Lung (tissue), 17 donors: ENCODE measurements at places on chromosomes 4 and X. TPM values are rescaled to one million over a fixed set of nuclear protein-coding genes. Genes with fewer than 3 reads are reported as not detected.

TMEM185A gene
- total RNA-seq: 16.6 TPM

ASMT gene
- total RNA-seq: 0.25 TPM

NDUFC1 gene
- 45.0 TPM for total RNA-seq

DNA sequence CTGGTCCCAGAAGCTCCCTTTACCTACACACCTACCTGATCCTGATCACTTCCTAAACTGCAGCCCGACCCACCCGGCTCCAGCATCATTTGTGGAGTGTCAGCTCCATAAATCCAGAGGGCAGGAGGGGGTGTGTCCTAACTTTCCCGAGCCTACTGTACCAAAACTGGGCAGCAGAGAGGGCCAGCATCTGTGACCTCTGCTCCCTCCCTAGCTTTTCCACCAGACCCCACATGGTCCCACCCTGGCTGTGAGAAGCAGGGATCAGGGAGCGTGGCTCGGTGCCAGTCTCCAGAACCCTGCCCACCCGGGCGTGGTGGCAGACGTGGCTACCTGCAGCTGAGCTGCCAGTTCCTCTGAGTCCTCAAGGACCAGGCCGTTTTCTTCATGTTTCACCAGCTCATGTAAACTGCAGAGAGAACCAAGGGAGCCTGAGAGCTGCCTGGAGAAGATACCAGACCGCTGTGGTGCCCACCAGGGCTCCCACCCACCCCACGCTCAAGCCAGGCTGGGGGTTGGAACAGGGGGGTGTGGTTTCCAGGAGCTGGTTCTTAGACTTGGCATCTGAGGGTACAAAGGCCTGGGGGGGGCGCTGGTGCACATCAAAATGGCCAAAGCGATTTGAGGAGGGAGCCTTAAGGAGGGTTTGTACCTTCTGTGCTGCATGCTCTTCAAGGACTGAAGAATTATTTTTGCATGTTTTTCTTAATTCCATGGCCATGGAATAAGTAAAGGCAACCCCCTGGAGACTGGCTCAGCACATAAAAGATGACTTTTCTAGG is 76.7 kb upstream of the DRD5 start:
- no peak for DNase-seq

DNA sequence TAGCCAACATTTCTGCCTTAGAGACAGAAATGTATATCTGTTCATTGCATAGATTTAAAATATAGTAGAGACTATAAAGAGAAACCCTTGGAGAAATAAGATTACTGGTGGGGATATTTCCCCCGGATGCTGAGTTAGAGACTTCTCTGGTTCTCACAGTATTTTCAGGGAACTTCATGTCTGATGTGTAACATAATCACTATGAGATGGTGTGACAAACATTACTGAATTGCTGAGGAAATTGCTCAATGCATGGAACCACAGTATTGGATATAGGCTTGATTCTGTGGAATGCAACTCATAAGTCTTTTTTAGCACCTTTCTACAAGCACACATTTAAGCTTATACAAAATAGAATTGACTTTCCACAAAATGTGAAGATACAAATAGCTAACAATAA is 152.7 kb downstream of the SOWAHB start:
- DNase-seq: no peak

GRCh38 chr4:155999725-156000124 is 46.1 kb upstream of the CTSO start:
- DNase-seq: peak; percentile 24

DNA sequence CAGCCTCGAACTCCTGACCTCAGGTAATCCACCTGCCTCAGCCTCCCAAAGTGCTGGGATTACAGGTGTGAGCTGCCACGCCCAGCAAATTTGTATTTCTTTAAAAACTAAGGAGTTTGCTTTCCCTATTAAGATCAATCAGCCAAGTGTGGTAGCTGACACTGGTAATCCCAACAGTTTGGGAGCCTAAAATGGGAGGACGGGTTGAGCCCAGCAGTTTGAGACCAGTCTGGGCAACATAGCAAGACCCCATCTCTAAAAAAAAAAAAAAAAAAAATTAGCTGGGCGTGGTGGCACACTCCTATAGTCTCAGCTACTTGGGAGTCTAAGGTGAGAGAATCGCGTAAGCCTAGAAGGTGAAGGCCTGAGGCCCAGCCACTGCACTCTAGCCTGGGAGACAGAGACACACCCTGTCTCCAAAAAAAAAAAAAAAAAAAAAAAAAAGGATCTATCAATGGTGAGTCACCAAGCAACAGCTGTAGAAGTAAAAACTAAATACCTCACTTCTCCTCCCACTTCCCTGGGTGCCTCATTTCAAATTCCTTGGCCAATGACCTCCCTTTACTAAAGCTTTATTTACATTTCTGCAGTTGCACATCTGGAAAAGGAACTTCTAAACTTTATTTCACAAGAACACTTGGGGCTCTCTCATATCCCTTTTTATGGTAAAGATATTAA is 54.5 kb downstream of the LDB2 start:
- DNase-seq: no peak

GRCh38 chrX:49901048-49901447 is 21.3 kb upstream of the CLCN5 start:
- no peak for DNase-seq

- DNase-seq: no peak
These were observed 65.0 kb upstream of the IL15 start for GRCh38 chr4:141571362-141571761.

DNA sequence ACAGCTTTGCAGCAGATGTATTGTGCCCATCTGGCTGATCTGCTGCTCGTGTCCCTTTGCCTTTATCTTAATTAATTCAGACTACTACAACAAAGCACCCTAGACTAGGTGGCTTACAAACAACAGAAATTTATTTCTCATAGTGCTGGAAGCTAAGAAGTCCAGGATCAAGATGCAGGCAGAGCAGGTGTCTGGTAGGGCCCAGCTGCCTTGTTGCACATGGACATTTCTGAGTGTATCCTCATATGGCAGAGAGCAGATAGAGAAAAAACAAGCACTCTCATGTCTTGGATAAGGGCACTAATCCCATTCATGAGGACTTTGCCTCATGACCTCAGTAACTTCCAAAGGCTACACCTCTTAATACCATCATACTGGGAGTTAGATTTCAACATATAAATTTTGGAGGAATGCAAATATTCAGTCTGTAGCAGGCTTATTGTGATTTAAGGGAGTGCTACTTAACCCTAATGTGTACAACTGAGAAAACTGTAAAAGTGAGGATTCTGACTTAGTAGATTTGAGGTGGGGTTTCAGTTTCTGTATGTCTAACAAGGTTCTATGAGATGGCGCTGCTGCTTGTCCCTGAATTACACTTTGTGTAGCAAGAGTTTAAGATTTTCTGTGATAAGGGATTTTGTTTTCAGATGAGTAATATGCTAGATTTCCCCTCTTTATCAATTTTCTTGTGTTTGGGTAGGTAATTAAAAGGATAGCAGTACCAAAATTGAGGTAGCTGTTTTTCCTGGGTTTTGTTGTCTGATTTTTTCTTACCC is 473.2 kb upstream of the TECRL start:
- DNase-seq: no peak

DNA sequence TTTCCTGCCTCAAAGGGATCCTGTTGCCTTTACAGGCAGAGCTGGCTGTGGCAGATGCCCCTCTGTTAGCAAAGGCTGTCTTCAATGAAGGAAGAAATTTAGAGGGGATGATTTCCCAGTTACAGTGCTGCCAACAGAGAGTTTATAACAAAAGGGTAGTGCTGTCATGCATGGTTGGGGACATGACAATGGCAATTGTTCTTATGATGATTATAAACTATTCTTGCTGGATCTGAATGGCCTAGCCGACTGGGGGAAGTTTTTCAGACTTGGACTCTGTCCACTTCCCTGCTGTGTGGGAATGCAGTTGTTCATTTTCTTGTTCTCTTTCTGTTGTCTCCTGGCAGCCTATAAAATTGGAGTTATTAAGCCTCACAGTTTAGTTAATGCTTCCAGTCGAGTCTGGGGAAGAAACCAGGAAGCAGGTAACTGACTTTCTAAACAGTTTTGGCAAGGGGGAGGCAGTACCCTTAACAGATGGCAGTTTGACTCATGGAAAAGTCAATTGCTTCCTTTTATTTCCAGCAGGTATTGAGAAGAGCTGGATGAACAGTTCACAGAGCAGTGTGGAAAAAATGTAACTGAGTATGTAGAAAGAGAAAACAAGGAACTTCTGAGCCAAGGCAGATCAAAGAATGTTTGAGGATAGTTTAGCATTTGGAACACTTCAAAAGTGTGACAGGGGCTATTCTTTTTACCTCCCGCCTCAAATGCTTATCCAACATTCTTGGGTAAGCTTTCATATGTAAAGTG is 582.6 kb downstream of the RAPGEF2 start:
- DNase-seq: no peak

- DNase-seq: no peak
These were observed 146.2 kb downstream of the NPNT start for GRCh38 chr4:106041294-106042002.

DNA sequence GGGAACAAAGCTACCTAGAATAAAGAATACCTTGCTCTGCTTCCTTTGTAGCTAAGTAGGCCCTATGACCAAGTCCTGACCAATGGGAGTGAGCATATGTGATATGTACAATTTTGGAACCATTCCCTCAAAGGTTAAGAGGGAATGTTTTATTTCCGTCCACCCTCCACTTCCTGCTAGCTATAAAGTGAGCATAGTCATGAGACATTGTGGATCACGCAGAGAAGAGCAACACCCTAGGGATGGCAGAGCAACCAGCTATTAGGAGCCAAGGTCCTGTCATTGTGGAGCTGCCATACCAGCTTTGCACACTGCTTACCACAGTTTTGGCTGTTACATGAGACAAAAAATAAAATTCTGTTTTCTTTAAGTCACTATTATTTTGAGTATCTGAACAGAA is 45.8 kb upstream of the RNF128 start:
- no peak for DNase-seq

RTL3 gene
- total RNA-seq: 0.28 TPM

NXF2B gene
- total RNA-seq: 0.43 TPM

GRCh38 chrX:69137371-69138117 is 27.7 kb downstream of the PJA1 start:
- peak; percentile 88 for DNase-seq

GRCh38 chr4:119130365-119131065 is 5.1 kb upstream of the MYOZ2 start:
- no peak for DNase-seq

GRCh38 chrX:103530545-103530944 is 11.3 kb upstream of the RAB40A start:
- no peak for DNase-seq

TMEM47 gene
- total RNA-seq: 42.6 TPM

FRG2 gene
- total RNA-seq: not detected

DNA sequence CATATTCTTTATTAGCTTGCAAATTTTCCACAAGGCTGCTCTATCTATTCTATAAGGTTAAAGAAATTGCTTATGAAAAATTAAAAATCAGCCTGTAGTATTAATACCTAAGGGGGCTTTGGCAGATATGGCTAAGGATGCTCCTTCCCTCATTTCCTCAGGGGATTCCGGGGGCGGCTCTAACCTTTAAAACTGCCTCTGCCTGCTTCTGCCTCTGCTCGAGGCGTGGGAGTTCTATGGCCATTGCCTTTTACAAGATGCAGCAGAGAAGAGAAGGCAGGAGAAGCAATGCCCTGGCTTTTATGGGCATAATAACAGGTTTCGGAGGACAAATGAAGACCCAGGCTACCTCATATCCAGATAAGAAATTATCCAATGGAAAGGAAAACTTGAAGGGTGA is 8.6 kb upstream of the CDKN2AIP start:
- DNase-seq: no peak

GRCh38 chrX:40177117-40177430 is 79.3 kb upstream of the BCOR start:
- peak; percentile 56 for DNase-seq

AP1AR gene
- 25.7 TPM for total RNA-seq

CLGN gene
- total RNA-seq: 3.4 TPM

DNA sequence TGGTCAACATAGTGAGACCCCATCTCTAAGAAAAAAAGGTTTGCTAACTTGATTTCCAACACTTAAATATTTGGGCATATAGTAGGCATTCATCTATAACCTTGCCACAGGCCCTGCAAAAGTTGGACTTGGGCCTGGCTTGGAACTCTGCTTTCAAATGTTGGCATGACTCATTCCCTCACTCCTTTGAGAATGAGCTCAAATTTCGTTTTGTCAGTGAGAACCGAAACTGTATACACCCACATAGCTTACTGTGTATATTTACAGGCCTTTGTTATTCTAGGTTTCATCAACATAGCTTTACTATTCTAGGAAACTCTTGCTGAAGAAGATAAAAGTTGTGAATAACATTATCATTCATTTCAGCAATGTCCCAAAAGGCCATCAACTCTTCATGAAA is 88.7 kb upstream of the ELOVL6 start:
- DNase-seq: no peak

- peak; percentile 16 for DNase-seq
These were observed 121.2 kb upstream of the RBPJ start for GRCh38 chr4:26199596-26199995.

SLC34A2 gene
- total RNA-seq: 1,764 TPM

- peak; percentile 14 for DNase-seq
These were observed 17.3 kb downstream of the KDM6A start for GRCh38 chrX:44890247-44890646.

GPR143 gene
- total RNA-seq: 2.7 TPM

GRCh38 chrX:97065973-97066372 is 182.3 kb downstream of the RPA4 start:
- DNase-seq: no peak

- DNase-seq: no peak
These were observed 115.1 kb downstream of the CRLF2 start for GRCh38 chrX:1097328-1097727.

GRCh38 chr4:80259817-80260216 is 6.6 kb upstream of the FGF5 start:
- DNase-seq: no peak

TEX13D gene
- total RNA-seq: not detected
